NCI-H2171 treated with DMSO at 0.1 percent for 48 hours (cell line): ENCODE measurements at places on chromosomes 5 and 9.

- DNase-seq: peak; percentile 4
These were observed 283.3 kb downstream of the TMEM167A start for GRCh38 chr5:82793808-82794419.

- DNase-seq: no peak
These were observed 151.1 kb upstream of the ANKRD55 start for GRCh38 chr5:56384186-56384585.

DNA sequence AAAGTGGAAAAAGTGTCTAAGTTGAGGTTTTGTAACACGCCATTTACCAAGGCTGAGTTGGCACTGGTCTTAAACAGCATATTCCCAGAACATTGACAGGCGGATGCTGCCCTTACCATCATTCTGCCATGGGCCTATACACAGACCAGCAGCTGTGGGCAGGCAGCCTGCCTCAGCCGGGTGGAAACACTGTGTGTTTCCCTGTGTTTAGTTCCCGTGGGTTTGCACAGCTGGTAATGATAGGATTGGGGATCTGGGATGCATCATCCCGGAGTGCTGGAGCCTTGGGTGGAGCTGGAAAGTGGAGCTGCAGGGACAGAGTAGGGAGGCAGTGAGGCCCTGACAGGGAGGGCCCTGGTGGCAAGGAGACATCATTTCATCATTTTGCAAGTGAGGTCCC lies 5.5 kb upstream of the FGD3 start:
- DNase-seq: no peak

DNA sequence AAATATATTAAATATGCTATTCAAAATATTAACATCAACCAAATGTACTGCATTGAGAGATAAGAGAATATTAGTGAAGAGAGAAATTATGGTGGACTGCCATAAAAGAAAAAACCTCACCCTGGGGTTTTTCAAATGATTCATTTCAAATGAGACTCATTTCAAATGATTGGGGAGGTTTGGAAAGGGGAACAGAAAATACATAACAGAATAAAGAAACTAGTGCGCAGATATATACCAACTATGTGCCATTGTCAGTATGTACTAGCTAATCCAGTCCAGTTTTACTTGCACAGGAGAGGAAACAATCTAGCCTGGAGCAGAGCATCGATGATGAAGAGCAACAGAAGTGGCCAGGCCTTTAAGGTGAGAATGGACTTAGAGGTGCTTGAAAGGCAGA lies 651.6 kb upstream of the RORB start:
- no peak for DNase-seq

- peak; percentile 35 for DNase-seq
These were observed 7.5 kb downstream of the RNF44 start for GRCh38 chr5:176529741-176530141.

GRCh38 chr9:130267930-130268329 lies 2.4 kb downstream of the HMCN2 start:
- peak; percentile 61 for DNase-seq

- DNase-seq: no peak
These were observed 312.8 kb downstream of the FER start for GRCh38 chr5:109060378-109061025.

DNA sequence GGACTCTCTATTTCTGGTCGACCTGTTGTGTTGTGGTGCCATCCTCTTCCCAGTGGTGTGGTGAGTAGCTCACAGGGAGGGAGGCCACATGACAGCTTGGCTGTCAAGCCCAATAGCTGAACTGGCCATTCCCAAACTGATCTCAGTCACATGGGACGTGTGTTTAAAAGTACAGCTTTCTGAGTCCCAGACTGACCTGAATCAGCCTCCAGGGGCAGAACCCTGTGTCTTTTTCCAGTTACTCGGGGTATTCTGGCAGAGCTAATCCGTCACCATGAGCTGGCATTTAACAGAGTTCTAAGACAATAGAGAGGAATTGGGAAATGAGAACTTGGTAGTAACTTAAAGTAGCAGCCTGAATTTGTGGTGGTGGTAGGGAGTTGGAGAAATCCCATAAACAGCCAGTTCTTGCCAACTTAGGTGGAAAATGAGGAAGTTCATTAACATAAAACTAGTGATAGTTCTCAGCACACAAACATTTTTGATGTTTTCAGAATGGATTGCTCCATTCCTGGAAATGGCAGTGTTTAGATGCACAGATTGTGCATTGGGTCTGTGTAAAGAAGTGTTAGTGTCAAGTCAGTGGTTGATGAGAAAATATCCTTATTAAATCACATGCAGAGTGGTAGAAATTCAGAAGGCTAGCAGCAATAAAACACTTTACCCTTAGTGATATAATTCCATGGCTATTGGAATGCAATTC lies 50.9 kb downstream of the GPR107 start:
- no peak for DNase-seq

DNA sequence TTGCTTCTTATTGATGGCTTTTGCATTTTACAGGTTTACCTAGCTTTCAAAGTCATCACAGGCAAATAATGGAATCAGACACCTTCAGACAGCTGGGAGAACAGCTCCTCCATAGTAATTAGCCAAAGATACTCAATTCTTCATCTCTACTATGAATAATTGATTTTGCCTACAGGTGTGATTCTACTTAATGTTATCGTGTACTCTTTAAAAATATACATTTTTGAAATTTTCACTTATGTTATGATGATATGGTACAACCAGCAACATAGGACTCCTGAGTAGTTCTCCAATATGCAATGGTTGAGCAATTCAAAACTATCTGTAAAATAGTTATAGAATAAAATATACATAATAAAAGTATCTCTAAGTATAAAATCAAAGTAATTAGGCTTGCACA lies at the start of gene TAS2R1:
TAS2R1 (minus strand) TSS at position 101 of the 400 bp plus-strand sequence. CDS start 319 bp downstream, outside the sequence.
- no peak for DNase-seq

- no peak for DNase-seq
These were observed 12.8 kb upstream of the SPATA24 start for GRCh38 chr5:139416651-139417050.

- no peak for DNase-seq
These were observed 76.5 kb downstream of the SH3PXD2B start for GRCh38 chr5:172377856-172378255.

- no peak for DNase-seq
These were observed 55.8 kb upstream of the PTCH1 start for GRCh38 chr9:95572381-95573151.

DNA sequence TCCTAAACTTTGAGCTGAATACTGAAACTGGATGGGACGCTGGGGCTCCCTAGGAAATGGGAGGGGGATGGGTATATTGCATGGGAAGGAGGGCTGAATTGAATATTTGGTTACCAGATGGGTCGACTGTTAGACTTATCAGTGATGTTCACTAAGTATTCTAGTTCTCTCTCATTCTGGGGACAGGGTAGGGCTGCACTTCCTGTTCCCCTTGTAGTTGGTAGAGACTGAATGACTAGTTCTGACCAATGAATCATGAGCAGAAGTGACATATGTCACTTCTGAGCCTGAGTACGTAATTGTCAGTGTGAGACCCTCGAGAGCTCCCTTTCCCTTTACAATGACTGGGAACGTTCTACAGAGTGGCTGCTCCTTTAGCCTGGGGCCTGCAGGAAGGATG lies 55.5 kb upstream of the DMRT1 start:
- no peak for DNase-seq

- DNase-seq: no peak
These were observed 1849.5 kb upstream of the ACO1 start for GRCh38 chr9:30534896-30535295.

DNA sequence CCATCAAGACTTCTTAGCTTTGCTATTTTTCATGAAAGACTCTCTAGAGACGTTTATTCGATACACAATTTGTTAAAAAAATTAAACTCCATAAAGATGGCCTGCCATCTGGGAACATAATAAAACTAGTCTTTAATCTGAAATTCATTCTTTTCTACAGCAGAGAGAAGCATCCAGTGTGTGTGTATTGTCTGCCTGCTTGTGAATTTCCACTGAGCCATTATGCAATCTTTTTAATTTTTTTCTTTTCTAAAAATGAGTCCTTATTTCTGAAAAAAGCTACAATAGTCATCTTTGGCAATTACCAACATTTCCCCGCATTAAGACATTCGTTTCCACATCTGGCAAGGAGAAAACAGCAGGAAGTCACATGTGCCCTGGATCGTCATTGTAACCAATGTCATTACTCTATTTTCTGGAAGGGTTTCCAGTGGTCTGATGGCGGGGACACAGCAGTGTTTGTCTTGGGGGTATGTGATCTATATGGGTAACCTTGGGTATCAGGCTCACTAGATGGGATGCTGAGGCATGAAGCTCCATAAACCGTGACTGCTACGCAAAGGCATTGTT lies 263.1 kb downstream of the MSX2 start:
- no peak for DNase-seq

GRCh38 chr9:137411645-137412380 lies 11.1 kb downstream of the EXD3 start:
- no peak for DNase-seq

DNA sequence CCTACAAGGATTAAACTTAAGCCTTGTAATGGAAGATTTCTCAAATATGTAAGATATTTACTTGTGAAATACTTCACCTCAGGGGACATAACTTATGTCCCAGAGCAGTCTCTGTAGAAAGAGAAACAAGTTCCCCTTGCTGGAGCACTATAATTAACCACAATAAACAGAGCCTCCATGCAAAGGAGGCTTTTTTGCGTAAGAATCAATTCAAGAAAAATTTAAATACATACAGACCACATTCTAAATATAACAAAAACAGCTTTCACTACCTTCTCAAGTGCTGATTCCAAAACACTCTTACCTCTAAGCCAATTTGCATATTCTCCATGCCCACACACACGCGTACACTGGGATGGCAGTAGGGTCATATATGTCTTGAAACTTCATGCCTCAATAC lies 30.7 kb upstream of the CCNB1 start:
- no peak for DNase-seq

GRCh38 chr9:83020864-83021263 lies 42.1 kb downstream of the RASEF start:
- no peak for DNase-seq

GRCh38 chr9:135087489-135087792 lies at the start of gene OLFM1:
OLFM1 (plus strand) TSS chr9:135087668; CDS start chr9:135087990, 322 bp downstream.
- peak; percentile 84 for DNase-seq

DNA sequence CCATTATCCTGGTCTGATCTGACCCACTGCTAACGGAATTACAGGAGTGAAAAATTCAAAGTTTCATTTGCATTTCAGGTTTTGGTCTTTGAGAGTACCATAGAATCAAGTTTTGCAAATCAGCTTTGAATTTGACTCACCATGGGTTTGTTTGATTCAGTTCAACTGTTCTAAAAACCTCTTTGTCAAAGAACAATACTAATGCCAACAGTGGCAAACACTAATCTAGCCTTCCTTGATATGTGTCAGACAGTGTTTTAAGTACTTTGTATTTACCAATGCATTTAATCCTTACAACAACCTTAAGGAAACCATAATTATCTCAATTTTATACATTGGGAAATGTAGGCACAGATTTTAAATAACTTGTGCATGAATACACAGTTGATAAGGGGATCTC lies 10.1 kb upstream of the FSD1L start:
- no peak for DNase-seq

GRCh38 chr5:158979749-158980521 lies 119.8 kb downstream of the EBF1 start:
- peak; percentile 50 for DNase-seq

- peak; percentile 21 for DNase-seq
These were observed 104.0 kb upstream of the ZNF366 start for GRCh38 chr5:72611118-72611730.

GRCh38 chr5:6448622-6449464 lies at the start of gene UBE2QL1:
UBE2QL1 (plus strand) TSS chr5:6448859; CDS start chr5:6448894, 35 bp downstream.
- peak; percentile 36 for DNase-seq

GRCh38 chr9:35258660-35259474 lies 97.1 kb downstream of the UNC13B start:
- DNase-seq: peak; percentile 1

- no peak for DNase-seq
These were observed 141.3 kb downstream of the MAN2A1 start for GRCh38 chr5:109830955-109831502.

DNA sequence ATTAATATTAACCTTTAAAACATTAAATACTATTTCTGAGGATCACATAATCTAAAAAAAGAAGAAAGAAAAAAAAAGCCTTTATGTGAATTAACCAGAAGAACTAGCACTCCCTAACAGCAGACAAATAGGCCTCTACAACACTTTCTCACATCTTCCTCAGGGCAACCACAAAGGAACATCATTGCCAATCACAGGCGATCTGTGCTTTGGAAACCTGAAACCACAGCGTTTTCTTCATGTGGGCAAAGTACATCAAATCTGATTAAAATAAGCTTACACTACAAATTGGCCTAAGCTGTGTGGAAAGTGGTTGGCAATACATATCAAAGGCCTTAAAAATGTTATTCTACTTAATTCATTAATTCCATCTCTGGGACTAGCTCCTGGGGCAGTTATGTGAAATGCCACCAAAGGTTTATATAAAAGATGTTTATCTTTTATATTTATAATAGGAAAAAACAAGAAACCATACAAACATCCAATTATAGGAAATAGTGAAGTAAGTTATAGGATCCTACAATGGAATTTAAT lies 184.8 kb upstream of the TBCA start:
- no peak for DNase-seq

GRCh38 chr5:140041492-140042392 lies 1.4 kb downstream of the NRG2 start:
- peak; percentile 45 for DNase-seq

DNA sequence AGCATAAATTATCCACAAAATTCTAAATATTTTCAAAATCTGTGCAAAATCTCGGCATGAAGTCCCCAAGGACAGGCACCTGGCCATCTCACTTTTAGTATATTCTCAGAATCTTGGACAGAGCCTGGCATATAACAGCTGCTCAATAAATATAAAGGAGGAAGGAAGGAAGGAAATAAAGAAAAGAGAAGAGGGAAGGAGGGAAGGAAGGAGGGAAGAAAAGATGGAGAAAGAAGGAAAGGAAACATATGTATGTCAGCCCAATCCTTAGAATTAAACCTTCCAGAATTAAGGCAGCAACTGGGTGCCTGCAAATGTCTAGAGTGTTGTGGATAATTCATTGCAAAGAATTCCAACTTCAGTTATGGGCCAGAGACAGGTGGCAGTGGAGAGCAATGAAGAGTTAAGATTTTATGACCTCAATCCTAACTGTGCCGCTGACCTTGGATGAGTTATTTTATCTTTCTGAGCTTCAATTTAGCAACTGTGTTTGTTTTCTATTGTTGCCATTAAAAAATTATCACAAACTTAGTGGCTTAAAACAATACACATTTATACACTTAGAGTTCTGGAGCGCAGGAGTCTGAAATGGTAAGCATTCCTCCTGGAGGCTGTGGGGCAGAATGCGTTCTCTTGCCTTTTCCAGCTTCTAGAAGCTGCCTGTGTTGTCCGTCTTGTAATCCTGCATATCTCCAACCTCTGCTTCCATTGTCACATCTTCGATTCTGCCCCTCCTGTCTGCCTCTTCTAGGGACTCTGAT lies 200.9 kb upstream of the MSX2 start:
- no peak for DNase-seq

GRCh38 chr9:127967151-127967809 lies 13.5 kb downstream of the EEIG1 start:
- DNase-seq: no peak

DNA sequence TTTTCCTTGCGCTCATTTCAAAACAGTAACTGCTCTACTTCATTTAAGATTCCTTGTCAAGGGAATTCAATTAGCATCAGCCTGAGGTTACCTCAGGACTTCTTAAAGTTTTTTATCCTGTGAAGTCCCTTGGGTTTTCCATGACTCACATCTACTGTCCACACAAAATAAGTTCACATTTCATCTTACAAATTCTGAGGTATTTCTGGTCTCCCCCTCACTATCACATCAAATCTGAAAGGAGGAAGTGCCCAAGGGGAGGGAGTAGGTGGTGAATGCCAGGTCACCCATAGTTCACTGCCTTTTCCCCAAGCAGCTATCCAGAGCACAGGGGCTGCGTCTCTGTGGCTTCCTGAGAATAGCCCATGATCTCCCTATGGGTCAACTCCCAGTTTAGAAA lies 227.1 kb upstream of the NREP start:
- DNase-seq: no peak
